ENCODE measurements at places on chromosomes 2 and 18.
A peak's percentile ranks its signal among the peaks of the same experiment; 100 is the strongest.

DNA sequence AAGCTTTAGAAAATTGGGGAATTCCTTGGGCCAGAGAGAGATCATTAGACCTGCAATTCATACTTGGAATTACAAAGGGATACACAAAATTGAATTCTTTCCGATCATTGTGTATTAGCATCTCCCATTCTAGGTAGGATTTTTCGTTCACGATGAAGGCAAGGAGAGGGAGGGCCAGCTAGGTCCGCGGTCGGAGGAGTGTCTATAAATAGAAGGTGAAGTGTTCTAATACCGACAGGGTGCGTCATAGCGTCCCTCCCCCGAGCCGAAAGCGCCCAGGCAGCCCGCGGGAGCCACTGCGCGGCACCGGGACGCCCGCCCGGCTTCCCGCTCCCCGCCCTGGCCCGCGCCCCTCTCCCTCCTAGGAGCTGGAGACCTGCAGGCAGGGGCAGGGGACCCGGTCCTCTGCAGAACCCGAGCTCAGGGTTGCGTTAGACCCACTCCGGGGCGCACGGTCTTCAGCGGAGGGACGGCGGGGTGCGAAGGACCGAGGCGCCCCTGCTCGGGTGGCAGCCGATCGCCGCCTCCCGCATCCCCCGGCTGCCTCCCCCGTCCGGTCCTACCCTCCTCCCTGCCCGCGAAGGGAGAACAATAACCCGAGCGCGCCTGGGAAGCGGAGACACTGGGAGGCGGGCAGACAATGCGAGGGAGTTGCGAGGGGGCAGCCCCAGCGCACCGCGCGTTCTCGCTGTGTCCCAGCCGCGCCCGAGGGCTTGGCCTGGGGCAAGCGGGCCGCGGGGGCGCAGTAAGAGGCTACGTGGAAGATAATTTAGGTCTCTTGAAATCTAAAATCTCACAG lies 114.2 kb upstream of the SERTAD2 start:
- peak; percentile 88 for DNase-seq

DNA sequence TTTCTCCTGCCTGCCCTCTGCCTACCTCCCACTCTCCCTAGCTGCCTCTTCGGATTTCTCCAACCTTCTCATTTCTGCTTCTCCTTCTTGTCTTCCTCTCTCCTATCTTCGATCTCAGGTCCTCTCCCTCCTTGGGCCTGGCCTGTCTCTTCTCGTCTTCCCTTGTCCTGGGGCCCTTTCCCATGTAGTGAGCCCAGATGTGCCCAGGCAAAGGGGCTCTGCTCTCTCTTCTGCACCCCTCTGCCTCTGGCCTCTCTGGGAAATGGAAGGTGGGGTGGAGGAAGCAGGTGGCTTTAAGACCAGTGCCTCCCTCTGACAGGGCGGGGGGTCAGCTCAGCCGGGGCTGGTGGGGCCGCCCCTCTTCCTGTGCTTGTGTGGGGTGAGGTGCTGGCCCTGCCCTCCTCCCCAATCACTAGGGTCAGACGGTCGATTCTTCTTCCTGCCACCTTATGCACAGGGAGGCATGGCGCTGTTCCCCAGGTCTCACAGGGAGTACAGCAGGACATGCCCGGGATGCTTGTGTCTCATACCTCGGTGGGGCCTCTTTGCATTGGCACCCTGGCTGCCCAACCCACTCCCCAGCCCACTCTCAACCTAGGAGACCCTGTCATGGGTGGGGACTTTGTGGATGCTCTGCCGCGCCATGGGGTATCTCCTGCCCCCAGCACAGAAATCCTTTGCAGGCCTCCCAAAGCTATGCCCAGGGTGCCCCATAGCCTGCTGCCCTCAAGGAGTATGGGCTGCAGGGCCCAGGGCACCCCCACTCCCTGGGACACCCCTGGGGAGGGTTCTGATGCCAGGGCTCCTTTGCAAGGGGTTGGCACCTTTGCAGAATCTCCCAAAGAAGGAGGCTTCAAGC lies 213.8 kb upstream of the HAAO start:
- no peak for DNase-seq

- DNase-seq, result no peak
Measured at GRCh38 chr2:153047220-153047619, 328.8 kb downstream of the ARL6IP6 start.

DNA sequence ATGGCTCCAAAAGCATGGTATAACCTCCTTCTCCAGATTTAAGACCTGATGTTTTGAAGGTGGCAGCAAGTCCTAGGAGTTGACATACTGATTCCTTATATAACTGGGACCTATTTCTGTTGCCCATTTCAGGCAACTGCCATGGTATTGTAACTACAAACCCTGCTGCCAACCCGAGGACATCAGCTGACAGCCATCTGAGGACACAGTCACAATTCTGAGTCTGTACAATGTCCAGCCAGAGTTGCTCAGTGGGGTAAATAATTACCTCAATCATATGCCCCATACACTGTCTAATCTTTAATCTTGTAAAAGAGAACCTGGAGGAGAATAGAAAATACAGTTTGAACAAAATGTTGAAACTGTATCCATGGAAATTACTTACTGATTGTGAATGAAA lies 8.7 kb upstream of the GAREM2 start:
- peak; percentile 70 for DNase-seq

- DNase-seq, result no peak
Measured at GRCh38 chr2:19532547-19533196, 174.2 kb upstream of the OSR1 start.

GRCh38 chr2:240301256-240301795 lies 134.1 kb upstream of the GPC1 start:
- DNase-seq, result no peak

- peak; percentile 48 for DNase-seq
Measured at GRCh38 chr18:51196118-51196810, 1.2 kb downstream of the MEX3C start.

DNA sequence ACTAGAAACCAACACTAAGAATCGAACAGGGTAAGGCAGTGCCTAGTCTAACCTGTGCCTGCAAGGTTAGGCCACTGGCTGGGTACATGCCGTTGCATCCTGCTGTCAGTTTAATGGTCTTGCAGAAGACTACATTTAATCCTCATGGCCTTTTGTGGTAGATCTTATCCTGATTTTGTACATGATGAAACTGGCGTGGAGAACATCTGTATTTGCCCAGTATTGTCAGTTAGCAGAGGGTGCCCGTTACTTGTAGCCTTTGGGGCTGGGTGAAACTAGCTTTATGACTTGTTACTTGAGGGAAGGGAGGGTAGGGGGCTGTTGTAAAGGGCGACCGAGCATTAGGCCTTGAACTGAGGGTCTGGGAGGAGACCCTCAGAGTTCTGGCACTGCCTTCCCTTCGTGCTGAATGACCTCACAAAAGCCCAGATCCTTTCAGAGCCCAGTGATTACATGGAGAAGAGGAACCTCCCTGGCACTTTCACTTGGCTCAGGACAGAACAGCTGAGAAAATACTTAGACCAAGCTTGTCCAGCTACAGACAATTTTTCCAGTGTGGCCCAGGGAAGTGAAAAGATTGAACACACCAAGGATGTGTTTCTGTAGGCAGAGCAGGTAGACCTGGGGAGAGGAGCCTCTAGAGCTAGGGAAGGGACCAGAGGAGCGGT lies 19.5 kb downstream of the SLC20A1 start:
- no peak for DNase-seq

GRCh38 chr2:217568289-217568971 lies 434.4 kb downstream of the TNS1 start:
- DNase-seq, result no peak

DNA sequence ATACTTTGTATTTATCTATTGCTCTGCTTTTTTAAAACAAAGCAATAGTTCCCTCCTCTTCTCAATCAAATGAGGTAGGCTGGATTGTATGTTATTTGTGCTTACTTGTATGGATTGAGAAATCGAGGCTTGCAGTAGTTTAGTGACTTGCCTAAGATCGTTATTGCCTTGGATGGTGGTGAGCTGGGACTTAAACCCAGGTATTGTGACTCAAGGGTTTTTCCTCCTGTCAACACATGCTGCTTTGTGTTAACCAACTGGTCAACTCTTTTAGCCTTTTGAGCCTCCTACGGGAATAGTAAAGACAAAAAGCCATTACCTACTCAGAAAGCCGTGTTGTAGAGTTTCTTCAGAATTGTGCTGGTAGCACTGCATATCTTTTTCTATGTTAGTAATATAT lies 95.2 kb upstream of the THUMPD2 start:
- DNase-seq, result no peak

GRCh38 chr2:9652898-9653479 lies 22.2 kb upstream of the YWHAQ start:
- no peak for DNase-seq

DNA sequence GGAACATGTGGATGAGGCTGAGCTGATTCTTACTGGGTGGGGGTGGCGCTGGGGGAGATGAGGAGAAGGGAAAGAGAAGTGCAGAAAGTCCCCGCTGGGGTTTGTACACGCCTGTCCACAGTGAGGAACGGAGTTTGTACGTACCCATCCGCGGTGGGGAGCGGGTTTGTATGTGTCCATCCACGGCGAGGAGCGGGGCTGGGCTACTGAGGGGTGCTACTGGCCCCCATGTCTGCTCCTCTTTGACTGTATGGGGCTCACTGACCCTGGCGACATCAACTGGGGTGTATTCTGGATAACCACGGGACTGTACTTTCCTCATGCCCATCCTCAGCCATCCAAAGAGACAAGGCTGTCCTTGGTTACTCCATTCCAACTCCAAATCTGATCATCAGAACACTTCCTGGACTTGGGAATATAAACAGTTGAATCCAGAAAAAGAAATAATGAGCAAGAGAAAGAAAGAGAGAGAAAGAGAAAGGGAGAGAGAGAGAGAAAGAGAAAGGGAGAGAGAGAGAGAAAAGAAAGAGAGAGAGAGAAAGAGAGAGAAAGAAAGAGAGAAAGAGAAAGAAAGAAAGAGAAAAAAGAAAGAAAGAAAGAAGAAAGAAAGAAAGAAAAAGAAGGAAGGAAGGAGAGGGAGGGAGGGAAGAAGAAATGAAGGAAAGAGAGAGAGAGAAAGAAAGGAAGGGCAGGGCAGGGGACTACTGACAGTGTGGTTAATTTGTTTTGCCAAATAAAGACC lies 21.0 kb downstream of the MAL start:
- DNase-seq, result no peak

- DNase-seq, result no peak
Measured at GRCh38 chr2:122384768-122385333, 629.4 kb downstream of the TSN start.

GRCh38 chr18:55534547-55534946 lies 53.4 kb downstream of the TCF4 start:
- no peak for DNase-seq
